ENCODE measurements at places on chromosomes 3 and 15.

DNA sequence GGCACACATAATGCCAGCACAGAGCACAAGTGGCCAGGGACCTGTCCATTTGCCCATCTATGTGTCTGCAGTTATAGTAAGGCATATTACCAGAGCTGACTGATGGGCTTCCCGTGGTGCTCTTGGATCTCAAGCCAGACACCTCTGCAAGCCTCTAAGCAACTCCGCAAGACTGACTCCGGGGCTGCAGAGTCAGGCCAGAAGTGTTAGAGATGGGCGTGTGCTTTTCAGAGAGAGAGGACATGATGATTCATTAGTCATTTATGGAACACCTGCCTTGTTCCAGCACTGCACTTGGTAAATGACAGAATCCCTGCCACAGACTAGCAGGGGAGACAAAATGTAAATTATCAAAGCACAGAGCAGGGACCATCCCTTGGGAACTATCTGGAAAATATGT is 559.0 kb downstream of the PDCD6IP start:
- no peak for DNase-seq

GRCh38 chr3:127457546-127458145 is 132.9 kb downstream of the TPRA1 start:
- no peak for DNase-seq

DNA sequence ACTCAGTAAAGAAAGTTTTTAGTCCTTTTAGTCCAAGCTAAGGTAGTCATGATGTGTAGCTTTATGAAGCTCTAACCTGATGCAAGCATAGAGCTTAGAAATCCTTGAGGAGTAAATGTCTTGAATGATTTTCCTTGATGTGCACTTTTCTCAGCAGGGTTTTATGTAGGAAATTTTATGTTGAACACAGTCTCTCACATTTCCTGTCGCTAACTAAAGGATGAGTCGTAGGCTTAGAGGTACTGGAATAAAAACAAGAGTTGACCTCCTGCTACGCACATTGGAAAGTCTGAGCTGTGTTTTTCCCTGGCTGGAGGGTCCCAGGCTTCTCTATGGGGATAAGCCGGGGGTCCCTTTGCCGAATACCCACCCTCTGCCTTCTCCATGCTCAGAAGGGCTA is 34.7 kb upstream of the ZPLD1 start:
- DNase-seq = no peak

- no peak for DNase-seq
Observed at GRCh38 chr3:37961622-37962431, 28.8 kb upstream of the VILL start.

DNA sequence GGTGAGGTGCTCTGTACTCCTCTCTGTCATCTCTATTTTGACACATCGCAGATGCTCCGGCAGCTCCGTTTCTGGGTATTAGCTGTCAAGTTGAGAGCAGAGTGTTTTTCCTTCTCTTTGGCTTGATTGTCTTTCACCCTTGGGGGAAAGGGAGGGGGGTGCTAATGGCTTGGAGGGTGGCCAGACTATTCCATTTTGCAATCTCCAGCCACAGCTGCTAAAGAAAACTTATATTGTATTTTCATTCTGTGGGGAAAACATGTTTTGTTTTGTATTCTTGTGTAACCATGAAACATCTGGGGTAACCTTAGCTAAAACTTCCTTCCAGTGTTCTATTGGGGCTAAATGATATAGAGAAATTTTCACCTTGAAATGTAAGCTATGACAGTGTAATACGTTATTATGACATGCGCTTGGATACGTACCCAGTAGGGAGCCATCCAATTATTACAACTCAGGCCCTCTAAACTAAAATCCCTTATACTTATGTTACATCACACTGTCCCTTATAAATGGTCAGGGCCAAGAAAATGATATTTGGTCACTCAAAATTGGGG is 14.0 kb upstream of the LARP6 start:
- DNase-seq = no peak

GRCh38 chr3:134374105-134374790 is at the start of gene AMOTL2:
Gene AMOTL2, minus strand, starts transcription at chr3:134374447. Its CDS starts 3,014 bp downstream, at chr3:134371433.
- DNase-seq = no peak

Data from stimulated activated CD4-positive, alpha-beta T cell treated with anti-CD3 and anti-CD28 coated beads, TNF-alpha, amount 100 ng/mL, for 4 hours (primary cell).